HCEC 1CT (cell line): ENCODE measurements at places on chromosomes 13 and 19.
A peak's percentile ranks its signal among the peaks of the same experiment; 100 is the strongest.

DNA sequence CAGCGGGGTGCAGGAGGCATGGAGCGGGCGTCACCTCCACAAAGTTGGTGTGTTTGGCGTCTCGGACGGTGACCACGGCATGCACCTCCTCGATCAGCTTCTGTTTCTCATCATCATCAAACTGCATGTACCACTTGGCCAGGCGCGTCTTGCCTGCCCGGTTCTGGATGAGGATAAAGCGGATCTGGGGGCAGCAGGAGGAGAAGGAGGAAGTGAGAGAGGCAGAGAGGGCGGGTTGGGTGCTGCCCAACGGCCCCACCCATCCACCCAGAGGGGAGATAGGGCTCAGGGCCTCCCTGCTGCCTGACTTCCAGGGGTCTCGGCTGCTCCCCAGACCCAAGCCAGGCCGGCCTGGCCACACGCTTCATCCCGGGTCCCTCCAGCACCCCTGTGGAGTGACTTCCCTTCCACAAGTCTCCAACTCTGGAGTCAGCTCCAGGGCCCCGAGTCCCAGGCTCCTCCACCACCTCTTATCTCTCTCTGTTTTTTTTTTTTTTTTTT lies 4.6 kb downstream of the AP2S1 start:
- DNase-seq: no peak

- DNase-seq: no peak
These were observed 3.3 kb upstream of the RDH13 start for GRCh38 chr19:55066107-55066709.

DNA sequence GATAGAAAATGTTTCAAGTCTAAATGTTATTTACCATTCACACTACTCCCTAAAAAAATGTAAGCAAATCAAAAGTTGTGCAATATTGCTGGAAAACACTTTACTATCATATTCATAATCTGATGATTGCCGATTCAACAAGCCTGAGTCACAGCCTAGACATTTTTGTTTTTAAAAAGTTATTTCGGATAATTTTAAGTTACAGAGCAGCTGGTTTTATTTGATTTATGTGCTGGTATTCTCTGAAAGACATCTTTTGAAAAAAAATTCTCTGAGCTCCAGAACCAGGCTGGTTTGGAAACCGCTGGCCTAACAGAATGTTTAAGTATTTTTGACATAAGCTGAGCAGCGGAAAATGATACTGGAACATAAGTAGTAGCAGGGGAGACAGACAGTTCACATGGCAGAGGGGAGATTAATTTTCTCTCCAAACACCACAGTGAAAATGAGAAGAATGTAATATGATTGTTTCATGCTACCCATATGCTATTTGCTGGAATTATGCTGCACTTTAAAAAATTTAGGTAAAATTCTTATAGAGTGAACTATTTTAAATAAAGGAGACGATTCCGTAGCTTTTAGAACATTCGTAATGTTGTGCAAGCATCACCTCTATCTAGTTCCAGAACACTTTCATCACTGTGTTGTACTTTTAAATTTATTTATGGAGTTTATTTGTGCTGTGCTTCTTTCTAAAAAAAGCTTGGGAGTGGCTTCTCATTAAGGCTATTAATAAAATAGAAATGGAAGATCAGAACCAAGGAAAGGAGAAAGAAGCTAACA lies 36.1 kb downstream of the TBC1D4 start:
- peak; percentile 85 for DNase-seq

- DNase-seq: no peak
These were observed 800.4 kb downstream of the DIAPH3 start for GRCh38 chr13:59363313-59363712.
